ENCODE measurements at places on chromosomes 2 and 18. TPM values are rescaled to one million over a fixed set of nuclear protein-coding genes. Genes with fewer than 3 reads are reported as not detected.

The SMARCAL1 gene
- total RNA-seq = 25.1 TPM

The ANKAR gene
- total RNA-seq = 10.5 TPM

The SERPINB3 gene
- total RNA-seq = not detected

The FBXO15 gene
- total RNA-seq = 0.83 TPM

The GBX2 gene
- not detected for total RNA-seq

The GLI2 gene
- total RNA-seq = 3.3 TPM

The UPP2 gene
- not detected for total RNA-seq

The ARHGEF33 gene
- 0.50 TPM for total RNA-seq

The DARS1 gene
- total RNA-seq = 96.8 TPM

The COPS9 gene
- total RNA-seq = 104 TPM

The AOX1 gene
- 81.4 TPM for total RNA-seq

The FSHR gene
- total RNA-seq = not detected

The CNOT9 gene
- 31.4 TPM for total RNA-seq

The PSMA8 gene
- total RNA-seq = not detected

The ATL2 gene
- total RNA-seq = 62.1 TPM

The MOGAT1 gene
- not detected for total RNA-seq

The KLHL29 gene
- total RNA-seq = 4.9 TPM

The CRYGD gene
- not detected for total RNA-seq

The DNMT3A gene
- 16.9 TPM for total RNA-seq

The SERPINB4 gene
- total RNA-seq = not detected

The FEV gene
- total RNA-seq = not detected

The DNAJC10 gene
- total RNA-seq = 70.1 TPM

The IL1RN gene
- not detected for total RNA-seq

The MREG gene
- total RNA-seq = 3.5 TPM

The CD226 gene
- 0.33 TPM for total RNA-seq

The SPATA3 gene
- not detected for total RNA-seq

The MARCO gene
- not detected for total RNA-seq

The FHOD3 gene
- 3.1 TPM for total RNA-seq

The POTEI gene
- not detected for total RNA-seq

The ANKRD23 gene
- total RNA-seq = 1.3 TPM

The PAPOLG gene
- total RNA-seq = 11.2 TPM

The MLPH gene
- 8.2 TPM for total RNA-seq

The KCNE4 gene
- 11.0 TPM for total RNA-seq

The NMUR1 gene
- 0.50 TPM for total RNA-seq

The SERPINB13 gene
- not detected for total RNA-seq

The CGREF1 gene
- total RNA-seq = 10.0 TPM

The CD8A gene
- total RNA-seq = not detected

The GCG gene
- not detected for total RNA-seq

The HTR2B gene
- 92.5 TPM for total RNA-seq

The ITGA6 gene
- total RNA-seq = 2.6 TPM

The AQP12B gene
- total RNA-seq = not detected

The CREG2 gene
- total RNA-seq = under 0.01 TPM

The PLEK gene
- total RNA-seq = not detected

The ANO7 gene
- total RNA-seq = 0.50 TPM

The FOXD4L1 gene
- 0.17 TPM for total RNA-seq

The IL36G gene
- not detected for total RNA-seq

The COL4A4 gene
- total RNA-seq = 0.51 TPM

The SNRNP200 gene
- 39.8 TPM for total RNA-seq

The DPYSL5 gene
- total RNA-seq = not detected
